ENCODE measurements at places on chromosomes 11 and 22.

GRCh38 chr22:47127441-47127871 lies 365.0 kb downstream of the TBC1D22A start:
- no peak for DNase-seq

GRCh38 chr11:70661761-70662501 lies 263.6 kb downstream of the CTTN start:
- no peak for DNase-seq

DNA sequence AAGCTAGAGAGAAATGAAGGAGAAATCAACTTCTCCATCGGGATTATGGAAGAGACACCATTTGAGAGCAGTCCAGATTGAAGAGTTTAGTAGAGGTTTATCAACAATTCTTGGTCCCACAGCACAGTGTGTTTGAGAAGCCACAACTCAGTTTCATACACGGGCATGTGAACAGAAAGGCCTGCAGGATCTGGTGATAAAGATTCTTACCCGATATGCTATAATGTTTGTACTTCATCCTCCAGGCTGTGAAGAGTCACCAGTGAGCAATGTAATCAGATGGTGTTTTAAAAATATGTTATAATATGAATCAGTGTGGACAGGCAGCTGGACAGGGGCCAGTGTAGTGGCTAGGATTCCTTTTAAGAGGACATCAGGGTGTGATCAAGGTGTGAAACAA lies 29.7 kb upstream of the VWA5A start:
- DNase-seq, result no peak

- DNase-seq, result peak; percentile 52
These were observed at the start of gene TAGLN for GRCh38 chr11:117199053-117199915. TSS of gene TAGLN (plus strand) at chr11:117199370. CDS start at chr11:117203014, 3,644 bp downstream.

DNA sequence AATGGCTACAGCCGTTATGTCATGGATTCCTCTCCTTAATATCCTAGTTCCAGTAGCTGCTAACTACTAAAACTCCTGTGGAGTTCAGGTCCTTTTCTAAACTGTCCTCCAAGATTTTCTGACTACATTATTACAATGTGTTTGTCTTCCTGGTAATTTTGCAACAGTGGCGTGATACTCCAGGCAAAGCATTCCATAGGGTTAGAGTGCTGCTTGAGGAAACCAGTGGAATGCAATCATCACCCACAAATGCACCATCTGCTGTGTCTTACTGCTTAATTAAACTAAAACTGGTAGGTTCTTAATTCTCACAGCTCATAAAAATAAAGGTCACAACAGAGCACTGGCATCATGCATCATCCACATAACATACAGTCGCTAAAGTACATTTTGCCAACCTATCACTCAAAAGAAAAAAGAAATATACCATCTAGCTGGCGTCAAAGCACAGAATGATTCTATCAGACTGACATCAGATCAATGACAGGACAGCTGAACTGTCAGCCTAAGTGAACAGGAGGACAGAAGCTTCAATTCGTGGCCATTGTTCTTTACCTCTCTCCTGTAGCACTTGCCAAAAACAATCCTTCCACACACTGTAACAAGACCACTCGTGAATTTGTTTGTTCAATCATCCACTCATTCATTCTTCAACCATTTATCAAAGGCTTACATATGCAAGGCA lies 182.5 kb downstream of the CADM1 start:
- no peak for DNase-seq

DNA sequence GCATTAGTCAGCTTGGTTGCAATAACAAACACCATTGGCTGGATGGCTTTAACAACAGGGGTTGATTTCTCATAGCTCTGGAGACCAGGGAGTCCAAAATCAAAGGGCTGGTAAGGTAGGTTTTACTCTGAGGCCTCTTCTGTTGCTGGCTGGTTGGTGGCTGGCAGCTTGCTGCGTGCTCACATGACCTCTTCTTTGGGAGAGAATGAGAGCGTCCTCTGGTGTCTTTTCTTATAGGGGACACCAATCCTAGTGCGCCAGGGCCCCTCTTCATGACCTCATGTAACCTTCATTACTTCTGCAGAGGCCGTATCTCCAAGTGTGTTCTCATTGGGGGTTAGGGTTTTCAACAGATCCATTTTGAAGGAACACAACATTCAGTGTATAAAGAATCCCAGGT lies 1308.3 kb downstream of the TBC1D22A start:
- no peak for DNase-seq

DNA sequence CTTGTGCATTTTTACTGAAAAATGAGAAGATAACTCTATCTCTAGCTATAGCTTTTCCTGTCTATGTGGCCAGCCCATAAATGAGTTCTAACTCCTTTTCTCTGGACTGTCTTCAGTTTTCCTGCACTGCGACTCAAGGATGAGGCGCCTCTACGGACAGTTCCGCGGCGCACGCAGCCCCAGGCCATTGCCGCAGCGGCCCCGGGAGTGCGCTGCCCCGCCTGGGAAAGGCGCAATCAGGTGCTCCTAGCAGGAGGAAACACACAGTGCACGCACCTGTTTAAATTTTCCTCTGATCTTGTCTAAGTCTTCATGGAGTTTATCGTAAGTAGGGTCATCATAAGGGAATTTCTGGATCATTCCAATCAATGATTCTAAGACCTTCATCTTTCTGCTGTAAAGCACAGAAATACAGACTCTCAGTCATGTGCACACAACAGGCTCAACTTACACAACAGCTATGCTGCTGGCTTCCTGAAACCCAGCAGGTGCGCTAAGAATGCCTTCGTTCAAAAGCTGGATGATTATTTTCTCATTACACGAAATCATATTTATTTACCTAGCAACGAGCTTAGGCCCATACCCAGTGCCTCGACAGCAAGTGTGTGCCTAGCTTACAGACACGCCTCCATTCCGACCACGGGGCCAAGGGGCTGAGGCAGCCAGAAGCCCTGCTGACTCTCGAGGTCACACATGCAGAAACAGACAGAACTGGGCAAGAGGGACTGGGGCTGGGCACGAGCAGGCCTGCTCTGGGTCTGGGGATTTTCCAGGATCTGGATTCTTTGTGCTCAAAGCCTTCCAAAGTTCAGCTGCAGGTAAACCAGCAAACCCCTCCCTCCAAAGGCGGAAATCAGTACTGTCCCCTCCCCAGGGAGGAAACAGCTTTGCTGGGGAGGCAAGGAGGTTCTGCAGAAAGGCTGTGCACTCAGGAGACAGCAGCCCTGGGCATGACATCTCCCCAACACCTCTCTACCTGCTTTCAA lies 7.2 kb downstream of the LTO1 start:
- peak; percentile 84 for DNase-seq

GRCh38 chr22:47587861-47588577 lies 825.6 kb downstream of the TBC1D22A start:
- DNase-seq, result no peak

GRCh38 chr11:118921929-118922744 lies 3.6 kb downstream of the BCL9L start:
- peak; percentile 79 for DNase-seq

All from retinal pigment epithelial cell (primary cell).